Temporal lobe (tissue), 4 donors: ENCODE measurements at places on chromosomes 5 and 9. TPM values are rescaled to one million over a fixed set of nuclear protein-coding genes. Genes with fewer than 3 reads are reported as not detected.

TRIM36 gene
- total RNA-seq, result 79.2 TPM

AGXT2 gene
- not detected for total RNA-seq

MSX2 gene
- not detected for total RNA-seq

AJM1 gene
- total RNA-seq, result 2.5 TPM

AHRR gene
- total RNA-seq, result 2.0 TPM

CLIC3 gene
- total RNA-seq, result not detected

RFX3 gene
- 83.3 TPM for total RNA-seq

SLC34A1 gene
- total RNA-seq, result not detected

PCDHA1 gene
- total RNA-seq, result 6.6 TPM
